ENCODE measurements at places on chromosomes 16 and 17. TPM values are rescaled to one million over a fixed set of nuclear protein-coding genes. Genes with fewer than 3 reads are reported as not detected.

EXOC3L1 gene
- total RNA-seq = 17.1 TPM

DNA sequence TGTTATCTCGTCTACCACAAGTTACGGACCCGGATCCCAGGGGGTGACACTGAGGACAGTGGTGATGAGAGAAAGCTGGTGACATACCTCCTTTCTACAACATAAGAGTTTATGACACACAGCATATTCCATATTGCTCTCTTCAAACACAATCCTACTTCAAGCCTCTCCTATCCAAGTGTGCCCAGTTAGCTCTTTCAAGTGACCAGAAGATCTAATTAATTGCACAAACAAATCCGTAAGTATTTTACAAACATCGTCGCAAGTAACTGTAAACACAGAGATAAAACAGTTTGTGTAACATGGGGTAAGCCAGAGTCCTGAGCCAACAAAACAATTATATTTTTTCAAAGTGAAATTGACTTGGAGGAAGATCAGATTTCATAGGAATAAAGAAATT is 235.0 kb downstream of the CHD9NB start:
- H3K27ac ChIP-seq = no peak overlapping the region
- no peaks in the 10 kb centered on the region for H3K27me3 ChIP-seq
- H3K4me3 ChIP-seq = no peak overlapping the region

- peaks cover 3% of the 10 kb centered on the region for H3K4me1 ChIP-seq
- H3K27me3 ChIP-seq = no peaks in the 10 kb centered on the region
- DNase-seq = no peak
- no peak overlapping the region for H3K4me3 ChIP-seq
- H3K36me3 ChIP-seq = no peaks in the 10 kb centered on the region
Measured at GRCh38 chr16:88561485-88562359, 8.5 kb upstream of the ZC3H18 start.

DNA sequence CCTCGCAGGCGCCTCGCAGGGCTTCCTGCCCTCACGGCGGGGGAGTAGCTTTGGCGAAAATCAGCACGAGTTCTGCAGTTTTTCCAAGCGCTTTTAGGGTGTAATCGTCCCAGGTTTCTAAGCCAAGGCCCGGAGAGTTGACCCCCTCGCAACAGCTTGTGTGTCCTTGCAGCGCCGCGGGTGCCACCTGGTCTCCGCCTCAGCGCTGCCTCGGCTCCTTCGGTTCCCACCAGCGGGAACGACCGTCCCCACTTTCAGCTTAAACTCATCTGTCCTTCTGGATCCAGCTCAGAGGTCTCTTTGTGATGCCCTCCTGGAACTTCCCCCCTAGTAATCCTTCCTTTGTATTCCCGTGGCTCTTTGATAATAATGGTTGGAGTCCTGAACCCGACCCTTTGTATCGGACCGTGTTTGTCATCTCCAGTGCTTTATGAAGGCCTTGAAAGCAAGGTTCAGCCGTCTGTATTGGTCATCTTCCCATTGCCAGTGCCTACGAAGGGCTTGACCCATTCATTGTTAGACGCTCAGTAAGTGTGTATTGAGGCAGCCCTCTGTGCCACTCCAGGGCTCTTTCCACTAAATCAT is 858 bp upstream of the SMARCE1 start:
- H3K27ac ChIP-seq = peak overlapping the region; percentile 100
- H3K36me3 ChIP-seq = peaks cover 5% of the 10 kb centered on the region
- H3K4me3 ChIP-seq = peak overlapping the region; percentile 89
- H3K27me3 ChIP-seq = no peaks in the 10 kb centered on the region
